Mammary epithelial cell (primary cell): ENCODE measurements at places on chromosomes 7 and 10. TPM values are rescaled to one million over a fixed set of nuclear protein-coding genes. Genes with fewer than 3 reads are reported as not detected.

DNA sequence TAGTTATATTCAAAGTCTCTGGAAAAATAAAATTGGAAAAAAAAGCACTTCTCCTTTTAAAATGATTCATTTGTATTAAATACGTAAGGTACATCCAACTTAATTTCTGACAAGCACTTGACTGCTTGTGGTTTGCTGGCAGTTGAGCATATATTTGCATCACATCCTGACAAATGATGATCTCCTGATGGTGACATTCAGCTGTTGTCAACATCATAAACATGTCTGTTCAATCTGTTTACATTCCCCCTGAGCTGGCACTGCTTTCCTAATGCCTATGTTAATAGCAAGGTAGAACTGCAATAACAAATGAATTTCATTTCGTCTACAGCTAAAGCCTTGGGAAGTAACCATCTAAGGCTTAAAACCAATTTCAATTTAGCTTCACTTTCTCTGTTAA, 24.4 kb downstream of the TSPAN12 start:
- no peak for DNase-seq

Gene BMPER
- total RNA-seq: not detected in 2 replicates

GRCh38 chr10:30467651-30468338, 33.8 kb downstream of the MAP3K8 start:
- no peak for DNase-seq

GRCh38 chr7:73721377-73721817, 1.9 kb upstream of the STX1A start:
- DNase-seq: no peak

Gene MKI67
- 1.3 TPM for total RNA-seq

- no peak for DNase-seq
These were observed 917.0 kb downstream of the TYW1 start for GRCh38 chr7:67913604-67914003.

DNA sequence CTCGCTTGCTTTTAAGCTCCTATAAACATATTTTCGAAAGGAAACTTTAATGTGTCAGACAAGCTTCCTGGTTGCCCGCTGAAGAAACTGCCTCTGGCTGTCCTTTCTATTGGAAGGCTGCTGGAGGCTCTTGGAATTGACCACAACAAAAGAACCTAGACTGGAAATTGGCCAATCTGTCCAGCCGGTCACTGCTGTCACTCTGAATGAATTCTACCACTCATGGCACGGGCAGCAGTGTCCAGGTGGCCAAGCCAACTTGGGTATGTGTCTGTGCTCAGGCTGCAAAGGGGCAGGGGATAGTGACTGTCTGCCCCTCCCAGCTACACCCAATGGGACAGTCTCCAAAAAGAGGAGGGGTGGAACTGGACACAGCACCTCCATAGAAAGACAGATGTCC, 57.6 kb downstream of the CDH23 start:
- DNase-seq: no peak

DNA sequence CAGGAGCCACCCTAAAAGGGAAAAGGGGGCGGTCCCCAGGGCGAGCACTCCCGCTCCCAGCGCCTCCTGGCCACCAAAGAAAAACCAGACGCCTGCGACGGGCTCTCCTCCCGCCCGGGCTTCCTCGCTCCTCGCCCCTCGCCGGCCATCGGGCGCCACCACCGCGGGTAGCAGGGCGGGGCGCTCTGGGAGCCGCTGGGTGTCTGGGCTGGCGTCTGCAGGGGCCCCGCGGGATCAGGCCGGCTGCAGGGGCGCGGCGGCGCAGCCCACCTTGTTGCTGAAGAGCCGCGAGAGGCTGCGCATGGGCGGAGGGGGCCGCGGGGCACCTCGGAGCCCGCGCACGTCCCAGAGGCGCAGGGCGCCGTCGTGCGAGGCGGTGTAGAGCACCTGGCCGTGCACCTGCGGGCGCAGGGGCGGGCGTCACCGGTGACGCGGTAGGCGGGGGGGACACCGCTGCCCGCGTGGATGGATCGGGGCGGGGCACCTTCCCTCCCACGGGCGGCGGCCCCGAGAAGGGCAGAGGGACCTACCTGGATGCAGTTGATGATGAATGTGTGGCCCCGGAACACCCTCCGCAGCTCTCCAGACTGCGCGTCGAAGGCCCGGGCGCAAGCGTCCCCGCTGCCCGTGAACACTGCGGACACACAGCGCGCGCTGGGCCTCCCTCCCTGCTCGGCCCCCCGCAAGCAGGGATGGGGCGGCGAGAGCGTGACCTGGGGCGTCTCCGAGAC, 28.3 kb downstream of the WDR86 start:
- no peak for DNase-seq

GRCh38 chr10:132306864-132307751, 642 bp downstream of the STK32C start:
- DNase-seq: peak; percentile 23

- no peak for DNase-seq
These were observed 31.2 kb downstream of the GRIFIN start for GRCh38 chr7:2445047-2445446.

DNA sequence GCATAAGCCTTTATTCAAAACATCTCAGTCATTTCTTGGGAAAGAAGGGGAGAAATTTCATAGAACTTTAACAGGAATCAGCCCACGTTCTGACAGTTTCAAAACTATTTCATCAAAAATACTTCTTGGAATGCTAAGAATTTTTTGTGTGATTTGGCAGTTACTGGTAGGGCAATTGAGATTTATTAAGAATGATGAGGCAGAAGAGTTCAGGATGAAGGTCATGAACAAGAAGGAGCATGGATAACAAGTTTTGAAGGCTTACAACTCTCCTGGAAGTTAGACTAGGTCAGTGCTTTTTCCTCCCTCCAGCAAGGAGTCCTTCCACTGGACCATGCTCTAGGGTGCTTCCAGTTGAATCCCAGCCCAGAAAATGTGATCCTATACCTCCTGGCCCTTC, 569.9 kb downstream of the ANKRD7 start:
- DNase-seq: no peak

- peak; percentile 87 for DNase-seq
These were observed 66.2 kb downstream of the FAM241B start for GRCh38 chr10:69696073-69696731.

Gene IKZF5
- total RNA-seq: 6.5 TPM

- no peak for DNase-seq
These were observed 444.7 kb downstream of the TCERG1L start for GRCh38 chr10:130866857-130867256.

- DNase-seq: no peak
These were observed 266.6 kb upstream of the GNAI1 start for GRCh38 chr7:79868010-79868409.

DNA sequence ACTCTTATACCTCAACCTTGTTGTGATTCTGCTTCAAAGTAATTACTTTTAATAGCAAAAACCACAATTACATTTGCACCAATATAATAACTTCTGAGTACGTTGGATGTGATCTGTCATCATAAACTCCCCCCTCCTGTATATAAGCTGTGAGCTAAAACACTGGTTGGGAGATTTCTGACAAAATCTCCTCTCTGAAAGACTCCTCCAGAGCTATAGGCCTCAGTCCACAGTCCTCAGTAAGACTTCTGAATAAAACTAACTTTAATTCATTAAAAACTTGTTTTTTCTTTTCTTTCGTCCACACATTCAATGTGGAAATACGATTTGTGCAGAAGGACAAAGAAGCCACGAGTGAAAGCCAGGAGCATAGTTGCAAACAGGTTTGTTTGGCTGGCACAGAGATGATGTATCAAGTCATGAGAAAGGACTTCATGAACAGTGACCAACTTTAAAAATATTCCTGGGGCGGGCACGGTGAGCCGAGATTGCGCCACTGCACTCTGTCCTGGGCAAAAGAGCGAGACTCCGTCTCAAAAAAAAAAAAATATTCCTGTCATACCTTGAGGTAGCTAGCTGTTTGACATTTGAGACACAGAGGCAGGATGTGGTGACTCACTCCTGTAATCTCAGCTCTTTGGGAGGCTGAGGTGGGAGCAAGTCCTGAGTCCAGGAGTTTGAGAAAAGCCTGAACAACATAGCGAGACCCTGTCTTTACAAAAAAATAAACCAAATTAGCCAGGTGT, 91.1 kb upstream of the ARHGAP21 start:
- DNase-seq: peak; percentile 95

DNA sequence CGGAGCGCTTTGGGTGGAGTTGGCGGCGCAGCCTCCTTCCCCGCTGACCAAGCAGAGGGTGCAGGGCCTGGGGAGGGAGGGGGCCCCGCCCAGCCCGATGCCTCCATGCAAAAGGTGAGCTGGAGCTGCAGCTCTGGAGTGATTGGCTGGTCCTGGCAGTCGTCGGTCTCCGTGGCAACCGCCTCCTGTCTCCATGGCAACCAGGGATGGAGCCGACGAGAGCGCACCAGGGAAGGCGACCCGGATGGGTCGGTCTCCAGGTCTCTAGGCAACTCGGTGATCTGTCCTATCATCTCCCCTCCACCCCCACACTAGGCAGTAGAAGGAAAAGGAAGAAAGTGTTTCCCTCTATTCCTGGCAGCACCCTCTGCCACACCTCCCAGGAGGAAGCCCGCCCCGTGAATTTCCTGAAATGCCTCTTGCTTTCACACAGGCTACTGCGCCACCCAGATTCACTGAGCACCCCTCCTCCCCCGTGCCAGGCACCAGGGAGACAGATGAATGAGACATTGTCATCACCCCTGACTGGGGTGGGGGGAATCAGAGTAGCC, 647 bp upstream of the NACAD start:
- peak; percentile 57 for DNase-seq

GRCh38 chr7:98995523-98996149, 117.3 kb downstream of the TRRAP start:
- no peak for DNase-seq

Gene MALRD1
- 0.83 TPM for total RNA-seq

DNA sequence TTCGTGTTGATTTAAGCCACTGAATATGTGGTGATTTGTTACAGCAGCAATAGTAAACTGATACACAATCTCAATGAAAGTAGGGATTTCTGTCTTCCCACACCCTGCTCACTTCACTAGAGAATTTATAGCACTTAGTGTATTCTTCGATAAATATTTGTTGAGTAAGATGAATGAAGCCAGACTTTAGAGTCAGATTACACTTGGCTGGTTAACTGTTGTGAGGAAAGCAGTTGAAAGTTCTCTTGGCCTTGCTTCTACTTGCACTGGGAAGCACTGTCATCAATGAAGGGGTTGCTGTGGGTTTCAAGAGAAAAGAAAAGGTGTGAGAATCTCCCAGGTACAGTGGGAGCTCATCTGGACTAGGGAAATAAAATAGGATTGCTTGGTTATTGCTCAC, 82.1 kb upstream of the IGFBP3 start:
- no peak for DNase-seq

DNA sequence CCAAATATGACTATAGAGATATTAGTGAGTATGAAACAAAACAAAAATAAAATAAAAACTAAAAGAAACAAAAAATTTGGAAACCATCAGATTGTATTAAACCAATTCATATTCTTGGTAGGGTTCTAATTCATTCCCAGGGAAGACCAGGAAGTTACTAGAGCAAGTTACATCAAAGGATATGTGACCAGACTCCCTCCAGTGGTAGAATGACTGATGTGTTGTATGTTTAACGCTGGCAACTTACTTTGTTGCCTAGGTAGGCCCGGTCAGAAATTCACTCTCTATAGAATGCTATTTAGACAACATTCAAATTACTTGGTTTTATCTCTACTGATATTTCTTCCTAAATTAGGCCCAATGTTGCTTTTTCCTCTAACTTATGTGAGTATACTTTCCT, 5.2 kb downstream of the PHYHIPL start:
- DNase-seq: peak; percentile 47
